Activated CD4-positive, alpha-beta T cell treated with anti-CD3 and anti-CD28 coated beads, Interleukin-2, amount 50 U/mL, for 16 hours (primary cell): ENCODE measurements at places on chromosomes 5 and 9.

DNA sequence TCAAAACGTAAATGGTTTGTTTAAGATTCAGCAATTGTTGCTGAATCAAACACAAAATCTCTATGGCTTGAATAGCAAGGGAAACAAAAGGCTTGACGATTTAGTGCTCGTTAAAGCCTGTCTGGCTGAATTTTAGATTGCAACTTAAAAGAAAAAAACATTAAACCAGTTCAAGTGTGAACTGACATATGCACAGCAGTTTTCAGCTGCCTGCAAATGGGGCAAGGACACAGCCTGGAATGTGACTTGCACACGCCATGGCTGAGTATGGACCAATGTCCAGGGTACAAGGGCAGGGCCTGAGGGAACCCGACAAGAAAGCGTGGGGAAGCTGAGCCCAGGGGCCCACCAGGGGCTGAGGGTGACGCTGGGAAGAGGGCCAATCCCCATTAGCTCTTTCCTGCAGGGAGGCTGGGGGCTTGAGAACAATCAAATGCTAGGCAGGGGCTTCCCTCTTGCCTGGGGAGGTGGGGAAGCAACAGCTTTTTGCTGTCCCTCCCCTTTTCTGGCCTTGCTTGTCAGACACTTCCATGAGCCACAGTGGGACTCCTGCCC, 89.6 kb upstream of the LRRTM2 start:
- no peak for DNase-seq

DNA sequence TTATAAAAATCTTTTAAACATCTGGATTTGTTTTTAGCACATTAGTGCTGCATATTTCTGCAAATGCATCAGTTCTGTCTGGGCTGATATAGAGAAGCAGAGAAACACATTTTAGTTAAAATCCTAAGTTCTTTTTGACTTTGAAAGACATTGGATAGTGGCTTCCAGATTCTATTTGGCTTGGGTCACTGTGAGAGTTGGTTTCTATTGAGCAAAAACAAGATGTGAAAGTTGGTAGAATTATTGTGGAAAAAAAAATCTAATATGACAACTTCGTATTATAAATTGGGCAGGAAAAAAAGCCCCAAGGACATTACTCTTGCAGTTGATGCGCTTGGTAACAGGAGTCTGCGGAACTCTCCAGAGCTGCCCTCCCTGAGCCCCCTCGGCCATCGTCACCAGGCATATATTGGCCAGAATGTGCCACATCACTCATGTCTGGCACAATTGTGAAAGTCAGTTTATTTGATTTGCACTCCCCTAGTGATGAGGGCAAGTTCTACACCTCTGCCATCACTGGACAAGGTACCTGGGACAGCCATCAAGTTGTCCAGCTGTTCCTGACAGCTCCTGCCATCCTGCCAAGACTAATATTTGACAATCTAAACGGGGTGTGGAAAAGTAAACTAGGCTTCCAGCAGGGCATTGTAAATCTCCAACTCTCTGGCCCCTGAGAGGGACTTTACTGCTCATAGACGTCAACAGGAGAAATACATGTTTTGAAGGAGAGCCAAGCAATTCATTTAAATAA, 334.5 kb downstream of the TENT4A start:
- DNase-seq, result no peak

- no peak for DNase-seq
Measured at GRCh38 chr9:36781533-36781932, 208.8 kb downstream of the MELK start.

GRCh38 chr5:131677115-131677514, 42.1 kb upstream of the RAPGEF6 start:
- peak; percentile 28 for DNase-seq

DNA sequence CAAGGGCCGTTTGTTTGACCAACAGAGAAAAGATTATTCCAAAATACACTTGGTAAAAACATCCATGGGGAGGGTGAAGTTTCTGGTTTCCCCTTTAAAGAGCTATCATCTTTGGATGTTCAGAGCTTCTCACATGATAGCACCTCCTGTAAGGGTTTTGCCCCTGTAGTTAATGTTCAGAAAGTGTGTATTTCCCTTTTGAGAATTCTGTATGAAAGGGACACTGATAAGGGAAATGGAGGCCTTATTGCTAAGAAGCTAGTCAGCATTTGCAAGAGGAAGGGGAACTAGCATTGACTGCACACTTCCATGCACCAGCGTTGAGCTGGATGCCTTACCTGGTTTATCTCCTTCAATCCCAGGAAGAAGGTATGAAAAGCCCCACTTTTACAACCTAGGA, 31.5 kb upstream of the C5orf58 start:
- no peak for DNase-seq

DNA sequence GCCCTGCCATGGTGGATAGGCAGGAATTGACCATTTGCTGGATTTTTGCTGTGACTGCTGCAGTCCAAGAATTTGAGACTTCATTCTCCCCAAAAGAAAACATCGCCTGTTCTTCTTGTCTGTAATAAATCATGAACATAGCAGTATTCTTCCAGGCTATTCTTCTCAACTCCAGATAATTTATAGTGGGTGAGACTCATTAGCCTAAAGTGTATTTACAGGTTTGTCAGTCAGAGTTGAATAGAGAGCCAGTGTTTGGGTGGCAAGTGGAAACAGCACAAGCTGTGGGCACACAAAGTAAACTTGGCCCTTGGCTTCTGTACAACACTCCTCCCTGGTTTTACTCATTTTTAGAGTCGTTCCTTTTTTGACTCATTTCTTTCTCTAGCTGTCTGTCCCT, 128.2 kb upstream of the VCAN start:
- DNase-seq, result no peak

- no peak for DNase-seq
Measured at GRCh38 chr9:93319301-93319991, 132.0 kb upstream of the FAM120A start.

GRCh38 chr9:2964470-2964869, 120.6 kb upstream of the PUM3 start:
- DNase-seq, result no peak

DNA sequence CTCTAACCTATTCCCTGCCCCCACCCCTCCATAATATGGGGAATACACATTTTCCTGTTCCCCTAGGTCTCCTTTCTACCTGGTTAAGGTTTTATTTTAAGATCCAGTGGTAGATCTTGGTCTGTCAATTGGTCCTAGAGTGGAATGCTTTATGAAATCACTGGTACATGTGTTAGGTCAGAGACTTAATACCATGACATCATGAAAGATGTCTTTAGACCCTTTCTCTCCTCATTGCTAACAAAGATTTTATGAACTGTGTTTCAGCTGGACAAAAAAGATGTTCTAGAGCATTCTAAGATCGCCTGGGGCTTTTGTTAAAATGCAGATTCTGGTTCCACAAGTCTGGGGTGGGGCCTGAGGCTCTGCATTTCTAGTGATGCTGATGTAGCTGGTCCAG, 9.1 kb downstream of the GSN start:
- no peak for DNase-seq

GRCh38 chr9:35026671-35027070, 37.1 kb downstream of the DNAJB5 start:
- no peak for DNase-seq

DNA sequence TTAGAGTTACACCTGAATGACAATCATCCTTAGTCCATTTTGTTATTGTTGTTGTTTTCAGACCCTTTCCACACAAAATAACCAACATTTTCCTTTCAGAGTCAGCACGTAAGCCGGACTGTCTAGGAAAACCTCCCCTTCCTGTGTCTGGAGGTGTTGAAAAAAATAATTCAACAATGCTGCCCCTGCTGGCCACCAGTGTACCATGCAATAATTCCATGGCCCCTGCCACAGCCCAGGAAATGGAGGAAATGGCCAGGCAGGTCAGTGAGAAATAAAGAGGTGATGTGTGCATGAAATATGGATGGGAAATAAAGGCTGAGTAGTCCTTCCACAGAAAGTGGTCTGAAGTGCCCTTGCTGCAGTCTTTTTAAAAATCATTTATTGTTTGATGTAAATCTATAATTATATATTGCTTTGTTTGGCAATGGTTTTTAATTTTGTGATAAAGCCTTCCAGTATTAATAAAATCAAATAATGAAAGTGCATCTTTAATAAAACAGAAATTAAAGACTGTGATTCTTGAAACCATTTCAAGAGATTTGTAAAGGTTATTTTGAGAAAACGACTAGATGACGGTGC, 152.8 kb upstream of the PAPPA start:
- peak; percentile 12 for DNase-seq
